Muscle of back (tissue), 13 donors: ENCODE measurements at places on chromosomes 4 and X. TPM values are rescaled to one million over a fixed set of nuclear protein-coding genes. Genes with fewer than 3 reads are reported as not detected.

The PJA1 gene
- 74.0 TPM for polyA plus RNA-seq

DNA sequence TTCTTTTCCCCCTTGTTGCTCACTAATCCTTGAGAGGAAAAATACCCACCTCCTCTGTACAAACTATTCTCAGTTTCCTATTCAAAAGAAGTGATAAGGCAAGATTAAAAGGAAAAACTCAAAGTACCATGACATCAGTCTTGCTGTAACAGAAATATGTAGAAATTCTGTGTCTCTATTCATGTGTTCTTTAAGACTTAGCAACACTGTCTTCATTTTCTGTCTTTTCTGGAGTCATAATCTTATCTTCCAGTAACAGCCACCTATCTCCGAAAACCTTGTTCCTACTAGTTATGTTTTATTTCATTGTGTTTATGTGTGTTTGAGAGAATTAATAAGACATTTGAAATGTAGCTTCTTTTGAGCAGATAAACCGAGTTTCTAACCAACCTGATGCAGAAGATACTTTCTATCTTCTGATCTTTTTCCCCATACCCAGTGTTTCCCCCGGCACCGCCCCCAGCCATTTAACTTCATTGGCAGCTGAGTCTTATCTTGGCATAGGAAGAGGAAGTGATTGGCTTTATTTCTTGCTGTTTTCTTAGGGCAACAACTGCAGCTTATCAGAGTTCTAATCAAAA is 8.0 kb downstream of the FAM241A start:
- no peak for DNase-seq

DNA sequence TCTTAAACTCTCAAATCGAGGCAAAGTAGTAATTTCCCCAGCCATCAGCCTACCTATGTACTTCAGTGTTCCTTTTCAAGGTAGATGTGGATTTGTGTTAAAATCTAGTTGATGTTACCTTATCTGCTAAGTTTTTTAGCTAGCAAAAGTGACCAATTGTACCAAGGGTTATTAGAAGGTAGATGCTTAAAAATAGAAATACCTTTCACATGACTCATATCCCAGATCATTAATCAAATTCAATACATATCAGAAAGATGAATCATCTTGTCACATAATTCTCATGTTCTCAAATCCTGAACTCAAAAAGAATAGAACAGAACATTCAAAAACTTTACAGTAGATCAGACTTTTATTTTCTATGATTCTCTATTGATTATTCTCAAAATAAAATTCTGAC is 3.5 kb downstream of the ENAM start:
- no peak for DNase-seq

The GPR119 gene
- not detected for polyA plus RNA-seq

The PRDM8 gene
- 8.6 TPM for polyA plus RNA-seq

The WAS gene
- polyA plus RNA-seq: 5.2 TPM

DNA sequence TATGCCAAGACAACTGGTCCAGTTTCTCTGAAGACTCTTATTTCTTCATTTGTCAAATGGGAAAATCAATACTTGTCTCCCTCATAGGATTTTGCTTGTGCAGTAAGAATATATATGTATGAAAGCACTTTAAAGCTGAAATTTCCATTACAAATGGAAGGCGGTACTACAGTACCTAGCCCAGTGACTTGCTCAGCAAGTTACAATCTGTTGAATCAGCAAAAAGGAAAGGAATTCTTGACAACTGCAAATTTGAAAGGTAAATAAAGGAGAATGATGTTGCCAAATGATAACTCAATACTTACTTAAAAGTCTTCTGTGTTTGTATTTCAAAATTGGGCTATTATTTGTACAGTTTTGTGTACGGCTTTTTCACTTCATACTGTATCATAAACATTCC is 71.1 kb downstream of the PKD2 start:
- DNase-seq: no peak

DNA sequence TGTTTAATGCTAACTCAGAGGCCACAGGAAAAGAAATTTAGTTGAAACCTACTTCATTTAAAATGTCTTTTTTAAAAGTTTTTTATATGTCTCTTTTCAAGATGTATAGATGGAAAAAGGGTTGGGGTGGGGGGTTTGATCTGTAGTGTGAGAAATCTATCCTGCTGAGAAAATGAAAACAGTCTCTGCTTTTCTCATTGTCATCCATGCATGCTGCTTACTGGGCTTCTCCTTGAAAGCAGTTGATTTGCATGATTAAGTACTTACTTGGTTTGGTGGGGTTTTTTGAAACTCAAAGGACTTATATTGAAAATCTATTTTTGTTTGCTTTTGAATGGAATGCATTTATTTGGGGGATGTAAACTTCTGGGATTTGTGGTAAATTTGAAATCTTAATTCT is 313.6 kb upstream of the DKK2 start:
- DNase-seq: no peak
